Camera-type eye (tissue), 1 donor: ENCODE measurements at places on chromosomes 7 and 10. TPM values are rescaled to one million over a fixed set of nuclear protein-coding genes. Genes with fewer than 3 reads are reported as not detected.

LFNG gene
- total RNA-seq: 42.2 TPM

CRTAC1 gene
- 19.3 TPM for total RNA-seq

PLEKHA8 gene
- total RNA-seq: 34.2 TPM

TRPV5 gene
- total RNA-seq: 0.16 TPM

ANKRD1 gene
- 5.3 TPM for total RNA-seq

NXPH1 gene
- 1.6 TPM for total RNA-seq

PDLIM1 gene
- 21.5 TPM for total RNA-seq

CFTR gene
- 2.5 TPM for total RNA-seq
